Skeletal muscle cell (primary cell): ENCODE measurements at places on chromosomes 6 and 20.
A peak's percentile ranks its signal among the peaks of the same experiment; 100 is the strongest.

GRCh38 chr6:37103169-37104039 lies 66.5 kb upstream of the PIM1 start:
- no peak for DNase-seq

GRCh38 chr6:145139140-145139850 lies 596.0 kb downstream of the EPM2A start:
- DNase-seq, result peak; percentile 74

DNA sequence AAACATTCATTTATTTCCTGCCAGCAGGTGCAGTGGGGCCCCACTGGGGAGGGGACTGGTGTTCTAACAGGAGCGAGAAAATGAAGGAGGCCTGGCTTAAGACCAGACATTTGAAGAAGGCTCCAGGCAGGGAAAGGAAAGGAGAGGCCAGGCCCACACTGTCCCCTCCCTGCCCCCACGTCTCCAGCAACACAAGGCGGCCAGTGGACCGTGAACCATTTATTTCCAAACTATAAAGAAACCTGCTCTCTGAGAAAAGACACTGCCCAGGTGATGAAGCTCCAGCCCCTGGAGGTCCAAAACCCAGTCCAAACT lies 41.4 kb upstream of the CDH22 start:
- DNase-seq, result no peak

DNA sequence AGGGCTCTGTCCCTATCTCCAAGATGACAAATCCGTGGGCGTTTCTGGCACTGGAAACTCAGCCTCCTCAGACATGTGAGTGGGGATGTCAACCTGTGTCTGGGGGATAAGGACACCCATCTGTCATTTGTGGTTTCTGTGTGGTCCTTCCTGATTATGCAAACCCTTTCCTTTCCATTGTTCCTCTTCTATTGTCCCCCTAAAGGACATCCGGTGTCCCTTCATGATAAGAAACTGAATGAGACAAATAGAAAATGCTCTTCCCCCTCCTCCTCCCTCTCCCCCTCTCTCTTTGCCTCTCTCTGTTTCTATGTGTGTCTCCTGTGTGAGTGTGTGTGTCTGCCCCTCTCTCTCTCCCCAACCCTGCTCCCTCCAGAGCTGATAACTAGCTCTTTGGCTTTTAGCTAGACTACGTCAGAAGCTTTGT lies 11.5 kb upstream of the GLP1R start:
- no peak for DNase-seq

- DNase-seq, result no peak
Measured at GRCh38 chr6:152509916-152510315, 127.2 kb downstream of the SYNE1 start.

DNA sequence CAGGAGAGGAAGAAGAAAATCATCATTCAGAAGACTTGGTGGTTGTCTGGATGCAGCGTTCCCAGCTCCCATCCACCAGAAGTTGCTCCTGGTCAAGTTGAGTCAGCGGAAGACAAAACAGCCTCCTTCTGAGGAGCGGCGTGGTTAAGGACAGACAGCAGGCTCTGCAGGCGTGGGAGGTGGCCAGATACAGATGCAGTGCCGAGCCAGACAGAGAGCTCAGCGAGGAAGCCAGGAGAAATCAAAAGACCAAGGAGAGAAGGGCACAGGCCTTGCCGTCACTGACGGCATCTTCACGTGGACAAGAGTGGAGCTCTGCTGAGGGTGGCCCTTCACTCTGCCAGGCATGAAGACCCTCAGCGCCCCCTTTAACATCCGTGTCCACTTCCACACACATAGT lies 158.5 kb downstream of the THBS2 start:
- DNase-seq, result no peak

DNA sequence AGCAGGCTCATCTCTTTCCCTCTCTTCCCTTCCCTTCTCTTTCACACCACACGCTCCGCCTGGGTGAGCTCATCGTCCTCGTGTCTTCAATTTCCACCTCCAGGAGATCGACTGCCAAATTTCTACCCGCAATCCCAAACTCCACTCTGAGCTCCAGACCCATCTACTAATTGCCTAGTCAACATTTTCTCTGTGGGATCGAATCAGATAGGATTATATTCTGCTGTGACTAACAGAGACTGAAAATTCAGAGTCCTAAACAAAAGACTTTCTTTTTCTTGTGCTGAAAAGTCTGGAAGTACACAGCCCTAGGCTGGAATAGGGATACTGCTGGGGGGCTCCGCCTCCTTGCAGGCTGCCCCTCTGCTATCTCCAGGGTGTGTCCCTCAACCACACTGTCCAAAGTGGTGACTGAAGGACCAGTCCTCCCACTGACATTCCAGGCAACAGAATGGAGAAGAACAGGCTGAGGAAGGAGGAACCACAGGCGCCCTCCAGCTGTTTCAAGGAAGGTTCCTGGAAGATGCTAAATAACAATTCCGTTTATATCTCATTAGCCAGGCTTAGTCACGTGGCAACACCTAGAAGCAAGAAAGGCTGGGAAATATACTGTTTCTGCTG lies 5.0 kb upstream of the HSPA12B start:
- DNase-seq, result no peak

DNA sequence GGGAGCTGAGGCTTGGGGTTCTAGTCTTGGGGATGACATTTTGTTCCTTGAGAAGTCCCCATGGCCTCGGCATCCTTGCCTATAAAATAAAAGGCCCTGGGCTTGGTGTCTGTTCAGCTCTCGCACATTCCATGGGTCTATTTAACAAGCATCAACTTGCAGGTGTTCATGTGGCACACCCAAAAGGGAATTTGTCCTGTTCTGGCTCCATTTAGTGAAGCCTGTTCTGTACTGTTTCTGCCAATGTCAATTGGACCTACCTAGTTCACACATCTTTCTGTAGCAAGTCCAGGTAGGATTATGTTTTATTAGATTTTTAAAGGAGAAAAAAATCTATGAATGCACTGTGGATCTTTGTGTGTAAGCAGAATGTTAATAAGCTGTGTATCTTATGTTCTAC lies 262.0 kb downstream of the HIVEP2 start:
- no peak for DNase-seq

- no peak for DNase-seq
Measured at GRCh38 chr6:157834549-157834948, 11.5 kb downstream of the SNX9 start.

- DNase-seq, result peak; percentile 90
Measured at GRCh38 chr6:32968093-32968866, at the start of gene BRD2. Gene BRD2, plus strand, starts transcription at chr6:32968594. Its CDS starts 4,305 bp downstream, at chr6:32972899.

DNA sequence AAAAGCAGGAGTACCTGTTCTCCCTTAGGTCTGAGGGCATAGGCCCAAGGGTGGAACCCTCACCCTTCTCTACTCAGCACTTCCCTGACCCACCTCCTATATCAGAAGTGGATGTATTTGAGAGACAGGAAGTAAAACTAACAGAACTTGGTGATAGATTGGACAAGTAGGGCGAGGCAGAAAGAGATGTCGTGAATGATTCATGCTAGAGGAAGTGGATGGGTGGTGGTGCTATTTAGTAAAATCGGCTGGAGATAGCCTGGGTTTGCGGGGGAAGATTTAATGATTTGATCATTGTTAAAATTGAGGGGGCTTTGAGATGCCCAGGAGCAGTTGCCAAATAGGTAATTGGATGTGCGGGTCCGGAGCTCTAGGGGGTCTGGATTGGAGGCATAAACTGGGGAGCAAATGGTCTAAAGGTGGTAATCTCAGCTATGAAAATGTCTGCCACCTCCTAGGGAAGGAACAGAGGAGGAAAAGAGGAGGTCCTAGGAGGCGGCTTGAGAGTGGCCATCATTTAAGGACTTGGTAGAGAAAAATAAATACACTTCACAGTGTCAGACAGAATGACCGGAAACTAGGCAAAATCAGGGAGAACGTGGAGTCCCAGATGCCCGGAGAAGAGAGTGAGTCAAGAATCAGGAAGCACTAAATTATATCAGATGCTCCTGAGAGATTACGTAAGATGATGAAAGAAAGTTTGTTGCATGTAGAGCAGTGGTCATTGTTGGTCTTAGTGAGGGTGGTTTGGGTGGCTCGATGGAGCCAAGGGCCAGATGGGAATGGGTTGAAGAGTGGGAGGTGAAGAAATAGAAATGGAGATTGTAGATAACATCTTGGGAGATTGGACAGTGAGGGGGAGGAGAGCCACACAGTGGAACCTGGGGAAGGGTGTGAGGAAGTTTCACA lies 142.0 kb downstream of the CEP57L1 start:
- no peak for DNase-seq

DNA sequence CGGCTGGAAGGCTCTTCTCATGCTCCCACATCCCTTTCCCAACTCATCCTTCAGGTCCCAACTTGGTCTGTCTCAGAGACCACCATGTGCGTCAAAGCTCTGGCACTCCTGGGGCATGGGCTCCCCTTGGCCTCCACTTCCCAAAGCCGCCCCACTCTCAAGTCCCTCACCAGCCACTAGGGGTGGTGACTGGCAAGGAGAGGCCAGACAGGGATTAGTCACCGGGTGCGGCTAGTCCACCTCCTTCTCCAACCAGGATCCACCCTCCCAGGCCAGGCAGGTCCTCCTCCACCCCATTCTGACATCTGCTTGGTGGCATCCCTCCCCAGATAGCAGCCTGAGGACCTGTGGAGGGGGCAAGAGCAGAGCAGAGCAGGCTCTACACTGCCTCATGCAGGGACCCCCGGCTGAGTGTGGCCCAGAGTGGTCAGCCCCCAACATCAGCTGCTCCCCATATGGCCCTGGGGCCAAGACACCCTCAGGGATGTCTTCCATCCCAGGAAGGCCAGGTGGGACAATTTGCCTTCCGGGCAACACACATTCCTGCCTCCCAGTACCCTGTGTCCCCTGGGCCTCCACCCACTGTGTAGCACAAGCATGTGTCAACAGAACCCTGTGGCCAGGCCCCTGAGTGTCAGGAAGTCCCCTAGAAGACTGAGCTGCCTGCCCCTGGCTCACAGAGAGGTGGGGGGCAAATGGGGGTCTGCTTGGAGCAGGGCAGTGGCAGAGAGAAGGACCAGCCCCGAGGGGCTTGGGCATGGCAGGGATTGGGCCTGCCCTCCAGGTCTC lies 29.2 kb downstream of the YTHDF1 start:
- no peak for DNase-seq

DNA sequence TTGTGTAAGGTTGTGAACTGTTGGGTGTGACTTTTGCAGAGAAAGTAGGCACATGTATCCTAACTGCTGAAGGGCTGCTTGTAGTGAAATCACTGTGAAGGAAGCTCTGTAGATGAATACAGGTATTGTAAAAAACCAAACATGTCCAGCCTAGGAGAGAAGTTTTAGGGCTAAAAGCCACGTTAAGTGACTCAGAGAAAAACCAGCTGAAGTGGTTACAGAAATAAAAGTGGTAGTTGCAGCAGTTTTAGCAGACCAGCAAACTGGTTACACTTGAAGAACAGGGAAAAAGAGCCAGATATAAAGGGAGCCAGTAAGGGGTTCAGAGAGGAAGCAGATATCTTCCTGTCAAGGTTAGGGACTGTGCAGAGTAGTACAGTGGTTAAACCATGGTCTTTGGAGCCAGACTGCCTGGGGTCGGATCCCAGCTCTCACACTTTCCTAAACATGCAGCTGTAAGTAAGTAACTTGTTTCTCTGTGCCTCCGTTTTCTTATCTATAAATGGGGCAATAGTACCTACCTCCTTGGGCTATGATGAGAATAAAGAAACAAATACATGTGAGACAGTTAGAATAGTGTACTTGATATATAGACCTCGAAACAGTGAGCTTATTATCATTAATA lies 33.8 kb upstream of the RNF8 start:
- DNase-seq, result no peak

- DNase-seq, result peak; percentile 47
Measured at GRCh38 chr6:23534351-23534750, 591.7 kb upstream of the NRSN1 start.

DNA sequence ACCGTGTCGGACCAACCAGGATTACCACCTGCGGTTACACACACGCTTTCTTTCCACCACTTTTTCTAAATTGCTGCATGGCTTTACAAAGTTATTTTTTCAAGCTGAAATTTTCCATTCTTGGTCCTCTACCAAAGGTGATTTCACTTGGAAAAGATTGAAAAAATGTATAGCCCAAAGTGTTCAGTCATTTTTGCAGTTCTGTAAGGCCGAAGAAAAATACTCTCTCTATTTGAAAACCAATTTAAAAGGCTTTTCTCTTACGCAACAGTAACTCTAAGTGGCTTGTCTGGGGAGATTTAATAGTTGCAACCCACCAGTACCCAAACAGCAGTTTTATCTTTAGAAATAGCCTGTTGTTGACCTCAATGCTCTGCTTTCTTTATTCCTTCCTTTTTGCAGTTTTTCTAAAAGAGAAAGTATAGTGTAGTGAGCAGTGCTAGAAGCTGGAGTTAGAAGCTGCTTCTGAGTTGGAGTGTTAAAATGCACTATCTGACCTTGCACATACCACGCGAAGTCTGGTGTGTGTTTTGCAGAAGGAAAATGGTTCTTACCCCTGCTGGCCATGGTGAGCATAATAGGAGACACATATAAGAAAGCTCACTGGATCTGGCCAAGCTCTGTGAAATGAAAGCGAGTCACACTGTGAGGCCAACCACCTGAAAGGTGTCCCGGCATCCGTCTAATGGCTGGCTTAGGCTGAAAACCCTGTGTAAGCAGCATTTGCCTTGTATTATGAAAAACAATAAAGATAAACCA lies 271.6 kb upstream of the PRND start:
- no peak for DNase-seq

GRCh38 chr6:11522812-11523605 lies 14.5 kb upstream of the TMEM170B start:
- DNase-seq, result no peak

DNA sequence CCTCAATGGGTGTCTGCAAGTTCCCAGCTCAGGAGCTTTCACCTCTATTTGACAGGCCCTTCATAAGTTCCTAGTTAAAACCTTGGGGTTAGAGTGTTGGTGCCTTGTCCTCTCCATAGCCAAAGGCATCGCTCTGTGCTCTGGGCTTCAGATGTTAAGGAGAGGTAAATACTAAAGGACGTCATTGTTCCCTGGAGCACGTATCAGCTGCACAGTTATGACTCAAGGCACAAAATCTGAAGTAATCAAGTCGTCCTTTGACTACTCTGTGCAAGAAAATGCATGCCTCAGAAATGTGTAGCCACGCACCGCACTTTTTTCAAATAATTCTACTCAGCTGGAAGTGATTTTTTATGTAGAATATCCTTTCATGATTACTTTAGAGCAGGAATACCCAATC lies 240.8 kb upstream of the QKI start:
- no peak for DNase-seq

- DNase-seq, result no peak
Measured at GRCh38 chr6:136975089-136975715, 53.1 kb downstream of the SLC35D3 start.

GRCh38 chr20:52586660-52587059 lies 385.5 kb upstream of the TSHZ2 start:
- DNase-seq, result no peak

- peak; percentile 18 for DNase-seq
Measured at GRCh38 chr20:45450097-45450818, 19.3 kb upstream of the WFDC2 start.

DNA sequence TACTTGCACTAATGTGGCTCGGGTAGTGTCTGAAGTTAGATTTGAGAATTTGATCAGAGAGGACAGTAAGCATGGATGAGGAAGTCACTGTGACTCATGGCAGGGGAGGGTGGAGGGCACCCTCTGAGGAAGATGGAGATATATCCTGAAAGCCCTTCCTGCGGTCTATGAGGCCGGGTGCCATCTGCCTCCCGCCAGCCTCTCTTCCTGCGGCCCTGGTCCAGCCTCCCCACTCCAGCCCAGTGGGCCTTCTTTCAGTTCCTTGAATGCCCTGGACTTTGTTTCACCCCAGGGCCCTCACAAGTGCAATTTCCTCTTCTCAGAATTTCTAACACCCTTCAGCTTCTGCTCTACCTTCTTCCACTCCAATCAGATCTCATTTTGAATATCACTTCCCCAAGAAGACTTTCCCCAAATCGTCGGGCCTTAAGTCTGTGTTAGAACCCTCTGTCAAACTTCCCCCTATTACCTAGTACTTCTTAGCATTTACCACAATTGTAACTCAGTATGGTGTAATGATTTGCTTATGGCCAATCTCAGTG lies 20.2 kb upstream of the TNFAIP3 start:
- DNase-seq, result no peak

- no peak for DNase-seq
Measured at GRCh38 chr6:99940582-99940981, 53.4 kb downstream of the MCHR2 start.
